Right atrium auricular region (tissue), 2 donors: ENCODE measurements at places on chromosomes 6 and 20. TPM values are rescaled to one million over a fixed set of nuclear protein-coding genes. Genes with fewer than 3 reads are reported as not detected.

- no peak for DNase-seq
Measured at GRCh38 chr6:144667532-144668503, 382.7 kb downstream of the UTRN start.

GRCh38 chr6:71044753-71045152 lies 87.9 kb upstream of the B3GAT2 start:
- no peak for DNase-seq

DNA sequence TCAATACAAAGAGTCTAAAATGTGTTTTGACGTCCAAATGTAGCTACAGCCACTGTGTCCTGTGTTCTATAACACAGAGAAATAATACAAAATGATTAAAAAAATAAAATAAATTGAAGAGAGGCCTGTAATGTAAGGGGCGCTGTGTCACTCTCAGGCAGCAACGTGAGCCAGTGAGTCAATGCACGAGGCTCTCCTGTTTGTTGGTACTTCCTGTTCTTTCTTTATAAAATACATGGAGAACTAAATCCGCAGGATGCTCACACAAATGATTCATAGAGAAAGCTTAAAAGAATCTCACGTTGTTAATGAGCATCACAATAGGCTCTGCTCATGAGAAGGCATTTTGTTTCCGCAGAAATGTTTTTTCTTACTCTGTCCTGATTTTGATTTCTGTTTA lies 635.0 kb upstream of the AGPAT4 start:
- no peak for DNase-seq

- DNase-seq, result no peak
Measured at GRCh38 chr20:8298426-8299043, 166.5 kb downstream of the PLCB1 start.

- DNase-seq, result no peak
Measured at GRCh38 chr20:19211252-19211651, 1.2 kb upstream of the SLC24A3 start.

The POM121L2 gene
- total RNA-seq, result not detected

GRCh38 chr20:24838546-24839535 lies 110.2 kb upstream of the CST7 start:
- DNase-seq, result no peak

The WFDC12 gene
- not detected for total RNA-seq

The ABRACL gene
- total RNA-seq, result 8.0 TPM

The RSPH4A gene
- 0.16 TPM for total RNA-seq

- DNase-seq, result no peak
Measured at GRCh38 chr6:157069585-157069984, 253.7 kb downstream of the TMEM242 start.

- no peak for DNase-seq
Measured at GRCh38 chr6:144351379-144352127, 66.4 kb downstream of the UTRN start.

The DSE gene
- 19.4 TPM for total RNA-seq

- no peak for DNase-seq
Measured at GRCh38 chr20:3088031-3088430, 3.5 kb upstream of the AVP start.

GRCh38 chr6:164396071-164397047 lies 913.0 kb downstream of the C6orf118 start:
- DNase-seq, result no peak

DNA sequence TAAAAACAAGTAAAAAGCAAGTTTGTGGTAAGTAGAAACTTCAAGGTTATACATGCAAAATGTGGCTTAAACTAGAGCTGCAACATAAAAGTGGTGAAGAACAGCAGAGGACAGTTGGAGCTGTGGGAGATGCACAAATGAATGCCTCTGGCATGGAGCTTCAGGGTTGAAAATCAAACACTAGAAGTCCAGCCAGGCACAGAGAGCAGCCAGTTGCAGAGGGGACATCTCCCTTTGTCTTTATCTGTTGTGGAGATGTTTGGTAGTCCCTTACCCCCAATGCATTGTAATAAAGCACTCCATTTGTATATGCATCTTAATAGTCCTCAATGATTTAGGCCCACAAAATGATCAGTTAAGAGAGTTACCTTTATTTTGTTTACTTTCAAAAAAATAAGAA lies 73.1 kb upstream of the C20orf144 start:
- DNase-seq, result no peak

The PTP4A1 gene
- 17.1 TPM for total RNA-seq

DNA sequence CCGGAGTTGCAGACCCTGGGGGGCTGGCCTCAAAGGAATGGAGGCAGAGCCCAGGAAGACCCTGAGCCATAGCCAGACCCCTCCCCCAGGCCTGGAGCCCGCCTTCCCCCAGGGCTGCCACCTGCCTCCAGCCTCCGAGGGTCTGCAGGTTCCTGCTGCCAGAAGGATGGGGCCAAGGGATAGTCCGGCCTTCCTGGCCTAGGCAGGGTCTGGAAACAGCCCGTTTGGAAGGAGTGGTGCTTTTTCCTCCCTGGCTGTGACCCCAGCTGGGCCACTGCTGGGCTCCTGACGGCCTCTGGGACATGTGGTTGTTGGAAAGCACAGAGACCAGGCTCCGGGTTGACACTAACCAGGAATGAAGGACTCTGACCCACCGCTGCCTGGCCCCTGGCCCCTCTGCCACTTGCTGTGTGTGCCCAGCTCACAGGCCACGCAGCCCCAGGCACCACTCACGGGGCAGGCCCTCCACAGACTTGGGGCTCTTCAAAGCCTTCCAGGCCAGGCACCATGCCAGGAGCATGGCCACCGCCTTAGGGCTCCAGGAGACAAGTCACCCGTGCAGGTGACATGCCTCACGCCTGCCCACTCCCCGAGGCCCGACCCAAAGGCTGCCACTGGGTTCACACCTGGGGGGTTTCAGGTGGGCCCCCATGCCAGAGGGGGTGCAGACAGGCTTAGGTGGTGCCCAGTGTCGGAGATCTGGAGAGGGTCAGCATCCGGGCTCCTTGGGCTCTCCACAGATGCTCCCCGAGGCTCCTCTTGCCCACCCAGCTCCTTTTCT lies 3.9 kb upstream of the LAMA5 start:
- DNase-seq, result no peak

DNA sequence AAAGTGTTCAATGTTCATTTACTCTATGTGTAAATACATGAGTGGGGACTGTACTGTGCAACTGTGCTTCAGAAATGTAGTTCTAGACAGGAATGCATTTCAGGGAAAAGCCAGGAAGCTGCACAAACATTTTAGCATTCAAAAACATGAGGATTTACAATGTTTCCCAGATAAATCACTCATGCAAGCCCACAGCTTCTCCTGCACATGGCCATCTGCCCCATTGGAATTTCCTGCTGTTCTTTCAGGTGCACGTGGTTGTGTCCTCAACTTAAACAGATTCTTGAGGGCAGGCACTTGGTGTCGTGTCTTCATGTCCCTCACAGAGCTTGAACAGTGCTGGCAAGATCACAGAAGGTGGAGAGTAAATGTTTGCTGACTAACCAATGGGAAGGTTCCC lies 101.5 kb downstream of the UNC5CL start:
- DNase-seq, result no peak

GRCh38 chr6:44105993-44106740 lies 21.1 kb downstream of the MRPL14 start:
- no peak for DNase-seq

The C2 gene
- 3.5 TPM for total RNA-seq

The SNX14 gene
- total RNA-seq, result 37.7 TPM

DNA sequence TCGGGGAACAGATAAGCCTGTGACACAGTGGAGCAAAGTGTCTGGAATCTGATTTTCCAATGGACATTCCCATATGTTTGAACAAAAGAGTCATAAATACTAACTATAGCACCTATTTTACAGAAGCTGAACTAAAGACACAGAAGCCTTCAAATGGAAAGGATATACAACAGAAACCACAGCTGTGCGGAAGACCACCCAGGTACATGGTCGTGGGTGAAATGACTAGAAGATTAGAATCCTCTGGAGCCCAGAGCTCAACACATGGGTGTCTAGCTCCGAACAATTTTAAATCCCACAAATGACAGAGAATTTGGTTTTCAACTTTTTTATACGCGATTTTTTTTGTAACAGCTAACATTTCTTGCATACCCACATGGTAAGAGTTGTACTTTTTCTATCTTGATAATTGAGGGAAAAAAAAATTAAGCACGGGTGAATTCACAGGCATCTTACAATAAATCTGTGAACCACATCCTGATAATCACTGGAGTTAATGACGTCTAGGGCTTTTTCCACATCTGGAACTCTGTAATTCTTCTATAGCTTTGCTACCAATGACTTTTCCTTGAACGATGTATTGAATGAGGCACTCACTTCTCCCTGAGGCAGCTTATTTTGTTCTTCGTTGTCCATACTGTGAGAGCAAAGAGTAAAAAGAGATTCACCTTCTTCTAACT lies 271.1 kb upstream of the AGPAT4 start:
- DNase-seq, result no peak

The TREML2 gene
- total RNA-seq, result 0.12 TPM

The TFAP2C gene
- total RNA-seq, result 0.39 TPM

The ABHD12 gene
- total RNA-seq, result 20.7 TPM
